Esophagus squamous epithelium (tissue), 5 donors: ENCODE measurements at places on chromosomes 5 and 9. TPM values are rescaled to one million over a fixed set of nuclear protein-coding genes. Genes with fewer than 3 reads are reported as not detected.

Gene NKD2
- total RNA-seq = 1.3 TPM

Gene PCDHB4
- total RNA-seq = 2.4 TPM

Gene UBTD2
- 9.1 TPM for total RNA-seq

Gene OR13F1
- not detected for total RNA-seq

Gene GAPT
- 2.9 TPM for total RNA-seq

Gene SLC1A3
- total RNA-seq = 17.1 TPM

Gene FLT4
- total RNA-seq = 0.97 TPM

Gene CLIC3
- 222 TPM for total RNA-seq

Gene SLC36A2
- not detected for total RNA-seq
